NCI-H2227 treated with DMSO at 0.1 percent for 48 hours (cell line): ENCODE measurements at places on chromosomes 16 and 17.

DNA sequence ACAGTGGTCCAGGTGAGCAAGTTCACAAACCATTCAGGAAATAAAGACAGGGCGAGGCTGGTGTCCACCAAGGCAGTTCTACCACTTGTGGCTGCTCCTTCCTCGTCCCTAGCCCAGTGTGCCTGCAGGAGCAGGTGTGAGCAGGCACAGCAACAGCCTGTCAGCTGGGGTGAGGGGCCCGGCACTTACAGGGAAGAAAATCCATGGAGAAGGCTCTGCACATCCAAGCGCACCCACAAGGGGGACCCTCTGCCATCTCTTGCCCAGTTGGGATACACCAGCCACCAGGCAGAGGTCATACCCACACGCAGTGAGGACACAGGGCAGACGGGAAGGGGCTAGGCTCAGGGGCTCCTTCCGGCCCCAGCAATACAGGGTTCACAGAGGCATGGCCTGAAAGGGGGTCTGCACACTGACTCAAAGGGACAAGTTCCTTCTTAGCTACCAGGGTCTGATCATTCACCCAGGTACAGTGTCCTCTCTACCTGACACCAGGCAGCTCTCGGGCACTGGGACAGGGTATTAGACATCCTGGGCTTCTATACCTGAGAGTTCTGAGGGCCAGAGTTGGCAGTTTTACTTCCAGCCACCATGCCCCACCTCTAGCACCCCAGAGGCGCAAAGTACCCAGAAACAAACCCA is 27.0 kb downstream of the CDIP1 start:
- peak; percentile 37 for DNase-seq

DNA sequence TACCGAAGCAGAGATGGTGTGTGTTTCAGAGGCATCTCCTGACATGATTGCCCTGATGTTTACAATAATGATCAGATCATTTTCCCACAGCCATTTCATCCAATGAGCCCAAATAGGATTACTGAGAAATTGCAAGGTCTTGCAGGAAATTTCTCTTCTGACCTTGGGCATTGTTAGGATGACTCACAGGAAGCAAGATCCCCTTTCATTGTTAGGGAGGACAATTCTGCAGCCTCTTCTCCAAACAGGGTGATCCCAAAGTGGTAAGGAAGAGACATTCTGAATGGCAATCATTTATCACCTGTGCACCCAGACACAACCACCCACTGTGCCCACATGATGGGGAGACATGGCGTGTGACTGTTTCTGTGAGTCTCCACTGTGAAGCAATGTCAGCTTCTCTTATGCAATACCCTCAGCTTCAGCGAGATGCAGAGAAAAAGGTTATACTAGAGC is 306.7 kb upstream of the XYLT1 start:
- DNase-seq = peak; percentile 53

- DNase-seq = no peak
These were observed 1.8 kb downstream of the MMP15 start for GRCh38 chr16:58027161-58027915.

DNA sequence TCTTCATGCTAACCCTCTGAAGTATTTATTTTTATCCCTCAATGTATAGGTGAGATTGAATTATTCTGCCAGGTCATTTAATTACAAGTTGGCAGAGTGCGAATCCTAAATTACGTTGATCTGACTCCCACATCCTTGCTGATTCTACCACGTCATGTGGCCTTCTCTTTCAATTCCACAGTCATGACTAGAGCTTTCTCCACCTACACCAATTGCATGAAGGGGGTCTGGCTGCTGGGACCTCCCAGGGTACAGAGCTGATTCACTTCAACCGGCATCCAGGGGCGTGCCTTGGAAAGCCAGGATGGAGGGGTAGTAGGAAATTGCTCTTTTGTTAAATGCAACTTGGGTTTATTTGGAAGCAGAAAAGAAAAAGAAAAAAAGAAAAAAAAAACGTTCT is 41.1 kb upstream of the CDH13 start:
- no peak for DNase-seq

GRCh38 chr17:81578561-81579225 is 26.5 kb upstream of the FAAP100 start:
- no peak for DNase-seq

DNA sequence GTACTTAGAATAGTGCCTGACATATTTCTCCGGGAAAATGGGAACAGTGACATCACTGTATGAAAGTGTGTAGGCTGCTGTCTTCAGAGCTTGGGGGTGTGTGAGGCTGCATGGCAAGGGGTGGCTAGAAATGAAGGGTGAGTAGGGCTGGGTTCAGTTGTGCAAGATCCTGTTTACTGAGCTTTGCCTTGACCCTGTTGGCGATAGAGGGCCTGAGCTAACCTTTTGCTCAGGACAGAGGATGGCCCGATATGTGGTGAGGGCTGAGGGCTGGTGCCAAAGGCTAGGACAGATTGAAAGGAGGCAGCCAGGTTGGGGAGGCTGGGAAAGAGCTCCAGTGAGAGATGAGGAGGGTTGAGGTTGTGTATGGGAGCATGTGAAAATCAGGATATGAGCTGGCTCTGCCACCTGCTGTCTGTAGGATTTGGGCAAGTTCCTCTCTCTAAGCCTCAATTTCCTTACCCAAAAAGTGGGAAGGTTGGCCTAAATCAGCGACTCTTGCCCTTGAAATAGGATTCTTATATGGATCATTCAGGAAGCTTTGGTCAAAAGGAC is 6.0 kb upstream of the CCL1 start:
- no peak for DNase-seq

GRCh38 chr16:5428932-5429331 is 331.3 kb upstream of the EEF2KMT start:
- no peak for DNase-seq

- DNase-seq = peak; percentile 8
These were observed 99.8 kb downstream of the NLK start for GRCh38 chr17:28142305-28142704.

DNA sequence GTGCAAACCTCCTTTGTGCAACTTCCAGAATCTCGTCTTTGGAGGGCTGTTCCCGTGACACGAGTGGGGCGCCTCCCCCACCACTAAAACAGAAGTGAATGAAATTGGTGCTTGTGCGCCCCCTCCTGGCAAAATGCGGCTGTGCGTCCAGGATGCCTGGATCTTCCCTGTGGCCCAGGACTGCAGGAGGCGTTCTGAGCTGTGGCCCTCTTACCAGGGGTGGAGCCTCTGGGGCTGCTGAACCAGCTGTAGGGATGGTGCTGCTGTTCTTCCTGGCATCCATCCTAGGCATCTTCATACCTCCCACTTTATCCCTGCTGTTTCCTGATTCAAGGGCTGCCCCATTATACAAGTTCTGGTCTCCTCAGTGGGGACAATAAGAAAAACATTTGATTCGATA is 18.5 kb upstream of the NAGLU start:
- DNase-seq = peak; percentile 62

- peak; percentile 95 for DNase-seq
These were observed at the start of the genes ANKS3 and DNAAF8 for GRCh38 chr16:4734063-4734729. TSS of gene ANKS3 (minus strand) at chr16:4734271. CDS start at chr16:4730149, 4,122 bp downstream. TSS of gene DNAAF8 (plus strand) at chr16:4734537. CDS start at chr16:4736515, 1,978 bp downstream.

GRCh38 chr17:8703001-8703400 is 41.6 kb downstream of the CCDC42 start:
- no peak for DNase-seq

DNA sequence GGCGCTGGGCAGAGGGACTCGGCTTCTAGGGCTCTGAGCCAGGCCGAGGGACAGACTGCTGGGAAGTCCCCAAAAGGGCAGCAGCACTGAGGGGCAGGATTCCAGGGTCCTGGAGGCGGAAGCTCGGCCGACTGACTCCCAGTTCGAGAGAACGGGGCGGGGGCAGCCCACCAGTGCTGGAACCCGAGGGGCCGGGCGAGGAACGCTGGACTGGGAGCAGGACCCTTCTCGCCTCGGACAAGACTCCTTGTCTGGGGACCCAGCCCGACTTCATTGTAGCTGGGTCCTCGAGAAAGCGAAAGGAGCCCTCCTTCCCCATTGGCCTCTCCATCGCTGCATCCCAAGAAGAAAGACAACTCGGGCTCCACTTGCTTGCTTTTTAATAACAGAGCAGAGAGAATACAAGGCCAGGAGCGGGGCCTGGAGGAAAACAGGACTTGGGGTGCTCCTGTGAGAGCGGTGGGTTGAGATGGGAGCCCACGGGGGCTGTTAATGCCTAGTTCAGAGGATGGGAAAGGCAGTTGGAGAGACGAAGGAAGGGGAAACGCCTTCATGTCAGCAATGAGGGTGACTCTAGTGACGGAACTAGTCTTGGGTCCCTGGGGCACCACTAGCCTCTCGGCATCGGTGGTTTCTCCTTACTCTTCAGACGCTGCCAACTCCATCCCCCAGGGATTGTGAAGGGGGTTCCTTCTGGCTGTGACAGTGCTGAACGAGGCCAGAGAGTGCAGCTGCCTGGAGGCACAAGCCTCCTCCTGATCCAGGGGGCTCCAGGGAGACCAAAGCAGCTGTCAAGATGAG is 492 bp upstream of the CAMTA2 start:
- DNase-seq = no peak

DNA sequence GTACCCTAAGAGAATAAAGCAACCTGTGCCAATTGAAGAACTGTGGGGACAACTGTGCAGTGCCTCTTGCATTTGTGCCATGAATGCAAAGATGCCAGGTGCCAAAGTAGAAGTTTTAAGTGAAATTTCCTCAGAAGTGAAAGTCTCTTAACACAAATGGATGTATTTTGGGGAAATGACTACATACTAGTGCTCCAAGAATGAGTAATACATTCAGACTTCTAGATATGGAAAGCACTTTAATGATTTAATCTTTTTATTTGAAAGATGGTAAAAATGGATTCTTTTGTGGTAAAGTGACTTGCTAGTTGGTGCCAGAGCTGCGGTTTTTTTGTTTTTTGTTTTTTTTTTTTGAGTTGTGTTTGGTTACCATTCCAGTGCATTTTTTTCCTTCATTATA is 15.0 kb downstream of the UTP18 start:
- no peak for DNase-seq

DNA sequence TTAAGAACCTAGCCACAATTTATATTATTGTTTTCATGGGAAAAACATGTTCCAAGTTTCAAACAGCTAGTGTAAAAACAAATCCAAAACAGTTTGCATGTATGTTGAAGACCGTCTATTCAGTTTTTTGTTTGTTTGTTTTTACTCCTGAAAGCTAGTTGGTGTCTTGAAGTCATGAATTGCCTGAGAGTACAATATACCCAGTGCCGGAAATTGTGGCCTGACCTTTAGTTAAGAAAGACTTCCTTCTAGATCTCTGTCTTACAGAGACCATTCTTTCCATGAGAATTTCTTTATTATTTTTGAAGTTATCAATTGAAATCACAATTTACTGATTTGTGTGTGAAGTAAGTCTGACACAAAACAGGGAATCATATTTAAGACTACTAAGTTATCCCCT is 474.8 kb downstream of the KCNJ2 start:
- DNase-seq = no peak

- DNase-seq = no peak
These were observed 16.0 kb upstream of the KCNJ16 start for GRCh38 chr17:70059071-70059470.

DNA sequence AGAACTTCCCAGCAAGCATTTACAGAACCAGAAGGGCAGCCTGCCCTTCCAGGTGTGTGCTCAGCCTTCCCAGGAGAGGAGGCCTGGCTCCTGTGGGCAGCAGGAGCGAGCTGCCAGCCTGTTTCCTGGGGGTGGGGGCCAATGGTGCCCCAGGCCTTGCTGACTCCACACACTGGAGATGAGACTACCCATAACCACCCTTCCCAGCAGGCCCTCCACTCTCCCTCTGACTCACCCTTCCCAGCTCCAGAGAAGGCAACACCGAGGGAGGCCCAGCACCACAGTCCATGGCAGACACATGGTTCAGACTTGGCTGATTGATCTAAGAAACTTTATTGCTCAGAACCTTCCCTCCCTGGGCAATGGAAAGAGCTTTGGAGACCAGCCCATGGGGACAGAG is 1.8 kb upstream of the PRSS53 start:
- DNase-seq = no peak

DNA sequence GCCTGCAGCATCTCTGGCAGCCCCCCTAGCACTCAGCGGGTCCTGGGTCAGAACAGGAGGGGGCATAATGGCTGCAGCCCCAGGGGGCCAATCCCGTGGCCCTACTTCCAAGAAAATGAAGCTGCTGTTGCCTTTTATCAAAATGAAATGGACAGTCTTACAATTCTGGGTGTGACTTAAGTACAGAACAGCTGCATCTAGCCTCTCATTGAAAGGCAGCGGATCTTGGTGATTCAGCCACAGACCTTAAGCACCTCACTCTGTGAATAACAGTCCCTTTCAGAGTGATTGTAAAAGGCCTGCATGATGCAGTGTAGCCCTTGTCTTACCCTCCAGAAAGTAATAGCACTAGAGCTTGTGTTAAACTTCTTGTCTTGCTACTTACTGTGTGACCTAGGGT is 11.5 kb upstream of the UMOD start:
- no peak for DNase-seq

DNA sequence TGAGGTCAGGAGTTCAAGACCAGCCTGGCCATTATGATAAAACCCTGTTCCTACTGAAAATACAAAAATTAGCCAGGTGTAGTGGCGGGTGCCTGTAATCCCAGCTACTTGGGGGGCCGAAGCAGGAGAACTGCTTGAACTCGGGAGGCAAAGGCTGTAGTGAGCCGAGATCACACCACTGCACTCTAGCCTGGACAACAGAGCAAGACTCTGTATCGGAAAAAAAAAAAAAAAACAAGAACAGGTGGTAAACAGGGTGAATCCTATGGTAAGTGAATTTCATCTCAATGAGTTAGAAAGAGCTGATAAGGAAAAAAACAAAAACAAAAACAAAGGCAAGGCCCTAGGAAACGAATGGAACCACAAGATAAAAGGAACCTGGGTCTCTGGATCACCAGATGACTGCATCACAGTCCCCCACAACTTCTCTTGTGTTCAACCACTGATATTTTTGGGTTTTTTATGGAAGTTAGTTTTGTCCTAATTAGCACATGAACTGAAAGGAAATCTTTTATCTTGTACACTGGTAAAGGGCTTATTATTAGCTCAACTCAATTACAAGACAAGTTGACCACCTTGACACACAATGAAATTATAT is 21.0 kb downstream of the GLG1 start:
- DNase-seq = no peak

DNA sequence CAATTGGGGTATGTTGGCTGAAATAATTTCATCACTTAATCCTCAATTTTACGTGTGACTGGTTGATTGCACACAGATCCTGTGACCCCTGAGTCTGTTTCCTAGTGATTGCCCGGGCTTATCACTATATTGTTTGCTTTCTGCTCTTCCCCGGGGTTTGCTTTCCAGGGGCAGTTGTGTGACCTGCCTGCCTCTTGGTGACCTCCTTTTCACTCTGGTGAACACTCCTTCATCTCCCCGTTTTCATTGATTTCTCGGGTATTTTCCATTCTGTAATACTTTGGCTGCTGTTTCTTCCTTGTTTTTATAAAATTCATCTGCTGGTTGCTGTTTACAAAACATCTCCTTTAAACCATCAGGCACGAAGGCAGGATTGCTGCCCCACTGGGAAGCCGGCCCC is 36.0 kb downstream of the NTN1 start:
- no peak for DNase-seq

DNA sequence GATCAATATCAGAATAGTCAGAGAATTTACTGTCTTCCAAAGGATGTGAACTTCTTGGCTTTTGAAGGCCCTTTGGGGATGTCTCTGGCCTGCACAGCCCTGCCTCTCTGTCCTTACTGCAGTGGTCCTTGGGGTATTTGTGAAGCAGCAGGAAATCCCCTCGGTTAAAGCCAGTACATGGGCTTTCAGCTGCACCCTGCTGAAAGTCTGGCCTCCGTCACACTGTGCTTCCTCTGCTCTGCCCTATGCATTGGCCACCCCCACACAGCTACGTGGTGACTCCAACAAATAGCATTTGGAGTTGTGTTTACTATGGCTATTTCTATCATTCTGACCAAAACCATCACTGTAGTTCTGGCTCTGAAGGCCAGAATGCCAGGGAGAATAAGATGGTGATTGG is 21.2 kb downstream of the SYCE1L start:
- no peak for DNase-seq
